ENCODE measurements at places on chromosomes 12 and 14.

GRCh38 chr12:131030472-131031328 lies 77.0 kb downstream of the ADGRD1 start:
- DNase-seq = no peak

GRCh38 chr12:102848832-102849231 lies 68.2 kb downstream of the PAH start:
- DNase-seq = no peak

GRCh38 chr12:62785941-62786559 lies 148.9 kb downstream of the PPM1H start:
- DNase-seq = peak; percentile 96

DNA sequence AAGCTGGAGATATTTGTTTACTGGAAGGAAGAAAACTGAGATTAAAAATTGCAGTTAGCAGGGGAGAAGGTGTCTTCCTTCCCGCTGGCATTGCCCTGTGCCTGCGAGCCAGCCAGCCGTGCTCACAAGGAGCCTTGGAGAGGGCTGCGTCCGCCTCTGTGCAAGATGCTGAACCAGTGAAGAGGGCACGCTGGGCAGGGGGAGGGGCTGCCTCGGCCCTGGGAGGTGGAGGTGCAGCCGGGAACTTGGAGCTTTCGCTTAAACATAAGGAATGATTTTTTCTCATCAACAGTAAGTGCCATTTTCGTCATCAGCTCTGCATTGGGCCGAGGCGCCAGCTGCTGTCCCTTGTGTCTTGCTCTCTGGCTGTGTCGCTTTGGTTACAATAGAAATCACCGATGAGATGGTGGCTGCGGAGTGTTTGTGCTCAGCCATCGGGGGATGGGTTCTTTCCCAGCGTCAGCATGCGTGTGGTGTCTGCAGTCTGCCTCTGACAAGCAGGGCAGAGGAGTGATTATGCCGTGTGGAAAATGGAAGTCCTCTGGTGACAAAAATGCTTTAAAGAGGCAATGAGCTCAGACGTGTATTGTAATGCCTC lies 97.3 kb downstream of the ESR2 start:
- DNase-seq = no peak

- no peak for DNase-seq
These were observed 116.0 kb downstream of the METTL25 start for GRCh38 chr12:82474181-82474797.

DNA sequence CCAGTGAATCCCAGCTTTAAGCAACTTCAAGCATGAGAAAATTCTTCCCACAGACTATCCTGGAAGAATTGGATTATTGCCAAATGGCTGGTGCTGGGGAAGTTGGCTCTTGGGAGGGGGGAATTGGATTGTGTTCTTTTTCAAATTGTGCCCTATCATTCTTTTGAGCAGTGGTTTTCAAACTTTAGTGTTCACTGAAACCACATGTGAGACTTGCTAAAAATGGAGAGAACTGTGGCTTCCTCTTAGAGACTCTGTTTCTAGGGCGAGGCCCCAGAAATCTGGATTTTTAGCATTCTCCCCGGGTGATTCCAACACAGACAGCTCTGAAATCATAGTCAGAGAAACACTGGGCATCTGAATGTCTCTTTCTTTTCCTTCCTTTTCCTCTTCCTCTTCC lies 14.3 kb upstream of the OTUB2 start:
- peak; percentile 29 for DNase-seq

DNA sequence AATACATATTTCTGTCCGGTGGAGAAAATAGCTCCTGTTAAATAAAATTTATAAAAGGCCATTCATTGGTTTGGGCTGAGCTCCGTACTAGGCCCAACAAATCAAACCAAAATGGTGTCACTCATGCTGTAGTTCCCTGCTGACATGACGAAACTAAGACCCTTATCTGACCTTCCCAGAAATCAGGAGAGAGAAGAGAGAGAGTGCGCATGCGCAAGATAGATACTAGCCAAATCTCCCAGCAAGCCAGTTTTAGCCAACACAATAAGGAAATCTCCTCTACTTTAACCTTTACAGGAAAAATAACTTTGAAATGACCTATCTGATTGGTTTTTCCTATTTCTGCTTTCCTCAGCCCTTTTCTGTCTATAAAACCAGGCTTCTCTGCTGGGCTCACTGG lies 152.7 kb upstream of the RMST start:
- no peak for DNase-seq

DNA sequence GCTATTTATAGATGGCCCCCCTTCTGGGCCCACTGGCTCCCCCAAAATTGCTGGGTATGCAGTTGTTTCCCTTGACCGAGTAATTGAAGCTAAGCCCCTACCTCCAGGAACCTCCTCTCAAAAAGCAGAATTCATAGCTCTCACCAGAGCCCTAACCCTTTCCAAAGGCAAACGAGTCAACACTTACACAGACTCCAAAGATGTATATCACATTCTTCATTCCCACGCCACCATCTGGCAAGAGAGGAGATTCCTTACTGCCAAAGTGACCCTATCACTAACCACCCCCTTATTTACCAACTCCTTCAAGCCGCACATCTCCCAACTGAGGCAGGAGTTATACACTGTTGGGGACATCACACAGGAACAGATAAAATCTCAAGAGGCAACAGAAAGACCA lies 66.8 kb downstream of the MOK start:
- DNase-seq = no peak

GRCh38 chr14:71474301-71475265 lies 457.6 kb upstream of the RGS6 start:
- no peak for DNase-seq

- no peak for DNase-seq
These were observed 475.8 kb upstream of the FLRT2 start for GRCh38 chr14:85054178-85054577.

DNA sequence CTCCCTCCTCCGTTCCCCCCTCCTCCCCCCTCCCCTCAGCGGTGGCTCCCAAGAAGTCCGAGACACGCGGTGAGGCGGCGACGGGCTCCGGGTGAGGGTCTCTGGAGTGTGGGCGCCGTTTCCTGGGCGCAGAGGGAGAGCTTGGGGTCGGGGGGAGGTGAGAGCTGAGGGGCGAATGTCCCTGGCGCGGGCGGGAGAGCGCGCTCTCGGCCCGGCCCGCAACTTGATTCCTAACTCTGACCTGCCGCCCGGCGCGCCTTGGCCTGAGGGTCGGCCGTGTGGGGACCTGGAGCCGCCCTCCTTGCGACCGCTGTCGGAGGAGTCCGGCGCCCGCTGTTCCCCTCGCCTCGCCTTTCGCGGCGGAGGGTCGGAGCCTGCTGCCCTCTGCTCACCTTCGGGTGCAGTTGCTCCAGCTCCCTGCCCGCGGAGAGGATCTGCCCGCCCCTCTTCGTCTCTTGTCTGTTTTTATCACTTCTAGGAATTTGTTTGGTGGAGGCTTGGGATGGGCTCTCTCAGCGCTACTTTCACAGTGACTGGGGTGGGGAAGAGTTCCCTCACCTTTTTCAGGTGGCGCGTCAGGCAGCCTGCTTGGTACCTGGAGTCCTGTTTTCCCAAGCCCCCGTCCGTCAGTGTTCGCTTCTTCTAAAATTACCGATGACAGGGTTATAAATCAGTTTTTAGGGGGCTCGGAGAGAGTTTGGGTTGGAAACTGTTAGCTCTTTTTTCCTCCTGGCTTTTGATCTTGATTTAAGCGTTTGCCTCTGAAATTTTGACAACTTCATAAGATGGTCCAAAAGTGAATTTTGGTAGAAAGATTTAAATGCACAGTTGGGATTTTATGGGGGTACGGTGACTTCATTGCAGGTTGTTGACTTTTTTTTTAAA lies 495 bp downstream of the ADIPOR2 start:
- DNase-seq = peak; percentile 57

- no peak for DNase-seq
These were observed 55.2 kb downstream of the RASSF3 start for GRCh38 chr12:64665514-64665913.

GRCh38 chr14:97166497-97166896 lies 369.3 kb downstream of the VRK1 start:
- no peak for DNase-seq

DNA sequence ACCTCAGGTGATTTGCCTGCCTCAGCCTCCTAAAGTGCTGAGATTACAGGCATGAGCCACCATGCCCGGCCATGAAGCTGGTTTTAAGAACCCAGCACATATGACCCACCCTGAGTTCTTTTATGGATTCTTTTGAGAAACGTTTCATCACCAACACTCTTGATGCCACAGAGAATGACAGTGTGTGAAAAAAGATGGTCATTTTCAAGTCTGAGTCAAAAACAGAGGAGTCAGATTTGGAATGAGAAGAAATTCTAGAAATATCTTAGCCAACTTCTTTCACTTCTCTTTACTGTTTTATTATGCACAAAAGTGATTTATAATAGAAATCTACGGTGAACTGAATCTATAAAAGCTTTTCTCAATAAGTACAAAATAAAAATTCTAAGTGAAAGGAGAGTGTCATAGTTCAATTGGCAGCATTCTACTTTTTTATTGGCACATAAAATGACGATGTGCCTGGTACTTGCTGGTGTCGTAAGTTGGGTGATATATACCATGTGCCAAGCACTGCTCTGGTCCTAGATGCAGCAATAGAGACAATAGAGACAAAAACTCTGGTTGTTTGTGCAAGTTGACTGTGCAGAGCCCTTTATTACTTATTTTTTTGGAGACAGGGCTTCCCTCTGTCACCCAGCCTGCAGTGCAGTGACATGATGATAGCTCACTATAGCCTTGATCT lies 33.9 kb downstream of the CCDC177 start:
- DNase-seq = no peak

DNA sequence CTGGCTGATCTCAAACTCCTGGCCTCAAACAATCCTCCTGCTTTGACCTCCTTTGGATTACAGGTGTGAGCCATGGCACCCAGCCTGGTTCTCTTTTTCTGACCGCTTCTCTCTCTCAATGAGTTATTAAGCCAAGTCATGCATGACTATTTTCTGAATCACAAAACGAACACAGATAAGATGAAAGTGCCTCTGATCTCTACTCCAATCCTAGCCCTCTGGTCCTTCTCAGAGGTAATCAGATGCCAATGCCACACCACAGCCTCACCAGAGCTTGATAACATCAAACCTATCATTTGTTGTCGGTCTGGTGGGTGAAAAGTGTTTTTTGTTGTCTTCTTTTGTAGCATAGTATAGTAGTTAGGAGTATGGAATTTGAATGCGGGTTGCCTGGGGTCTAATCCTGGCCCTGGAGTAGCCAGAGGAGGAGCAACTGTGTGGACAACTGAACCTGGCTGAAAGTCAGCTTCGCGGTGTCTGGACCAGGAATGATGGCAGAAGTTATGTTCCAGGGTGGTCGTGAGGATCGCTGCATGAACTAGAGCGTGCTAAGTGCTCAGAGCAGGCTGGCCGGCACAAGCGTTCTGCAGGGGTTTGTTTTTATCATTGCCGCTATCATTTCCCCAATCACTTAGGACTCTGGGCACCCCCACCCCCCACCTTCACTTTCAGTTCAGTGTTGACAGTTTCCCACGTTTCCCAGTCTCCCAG lies 77.9 kb downstream of the SPRING1 start:
- DNase-seq = peak; percentile 43

GRCh38 chr12:21683115-21683514 lies 25.5 kb upstream of the LDHB start:
- DNase-seq = no peak

DNA sequence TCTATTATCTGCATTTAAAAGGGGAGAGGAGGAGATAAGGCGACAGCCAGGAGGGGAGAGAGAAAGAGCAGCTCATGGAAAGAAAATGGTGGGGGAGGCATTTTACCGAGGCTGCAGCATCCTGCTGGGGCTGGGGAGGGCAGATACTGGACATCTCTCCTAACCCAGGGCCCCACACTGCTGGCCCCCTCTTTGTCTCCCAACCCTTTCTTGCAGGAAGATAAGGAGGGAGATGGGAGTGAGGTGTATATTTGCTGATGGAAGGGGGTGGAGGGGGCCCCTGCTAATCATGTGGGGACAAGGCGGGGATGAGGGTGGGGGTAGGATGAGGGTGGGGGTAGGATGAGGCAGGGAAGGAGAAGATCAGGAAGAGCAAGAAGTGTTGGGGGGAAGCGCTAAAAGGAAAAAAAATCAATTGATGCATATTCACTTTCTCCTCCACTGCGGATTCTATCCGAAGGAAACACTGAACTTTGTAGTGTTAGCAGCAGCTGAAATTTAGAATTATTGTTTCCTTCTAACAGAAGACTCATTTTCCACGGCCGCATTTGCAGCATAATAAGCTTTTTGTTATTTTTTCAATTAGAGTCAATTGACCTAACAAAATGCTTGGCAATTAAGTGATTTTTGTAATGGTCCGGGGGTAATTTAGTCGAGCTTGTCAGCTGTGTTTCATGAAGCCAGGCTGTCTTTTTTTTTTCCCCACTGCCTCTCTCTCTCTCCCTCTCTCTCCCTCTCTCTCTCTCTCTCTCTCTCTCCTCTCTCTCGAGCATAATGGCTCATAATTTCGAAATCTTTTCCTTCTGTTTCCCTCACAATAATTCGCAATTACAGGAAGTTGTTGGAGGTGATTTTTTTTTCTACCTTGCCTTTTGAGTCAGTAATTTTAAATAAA lies 1134.6 kb downstream of the BCL11B start:
- DNase-seq = peak; percentile 60

- DNase-seq = no peak
These were observed 108.0 kb downstream of the AEBP2 start for GRCh38 chr12:19547271-19547671.

DNA sequence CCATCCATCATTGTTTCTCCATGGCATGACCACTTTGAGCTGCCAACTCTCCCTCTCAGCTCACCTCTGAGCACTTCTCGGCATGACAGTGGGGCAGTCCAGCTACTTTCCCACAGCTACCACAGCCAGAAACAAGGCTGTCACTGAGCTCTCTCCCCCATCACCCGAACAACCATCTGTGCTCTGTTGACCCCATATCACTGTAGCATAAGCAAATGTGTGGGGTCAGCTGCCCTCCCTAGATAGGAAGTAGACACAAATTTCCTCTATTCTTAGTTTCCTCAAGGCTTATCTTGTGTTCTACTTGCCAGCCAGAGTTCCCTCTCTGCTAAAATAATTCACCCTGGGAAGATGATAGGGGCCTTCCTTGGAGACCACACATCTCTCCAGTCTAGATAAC lies 82.6 kb upstream of the FUT8 start:
- DNase-seq = no peak

GRCh38 chr14:91253795-91254323 lies 9.4 kb upstream of the GPR68 start:
- DNase-seq = no peak

DNA sequence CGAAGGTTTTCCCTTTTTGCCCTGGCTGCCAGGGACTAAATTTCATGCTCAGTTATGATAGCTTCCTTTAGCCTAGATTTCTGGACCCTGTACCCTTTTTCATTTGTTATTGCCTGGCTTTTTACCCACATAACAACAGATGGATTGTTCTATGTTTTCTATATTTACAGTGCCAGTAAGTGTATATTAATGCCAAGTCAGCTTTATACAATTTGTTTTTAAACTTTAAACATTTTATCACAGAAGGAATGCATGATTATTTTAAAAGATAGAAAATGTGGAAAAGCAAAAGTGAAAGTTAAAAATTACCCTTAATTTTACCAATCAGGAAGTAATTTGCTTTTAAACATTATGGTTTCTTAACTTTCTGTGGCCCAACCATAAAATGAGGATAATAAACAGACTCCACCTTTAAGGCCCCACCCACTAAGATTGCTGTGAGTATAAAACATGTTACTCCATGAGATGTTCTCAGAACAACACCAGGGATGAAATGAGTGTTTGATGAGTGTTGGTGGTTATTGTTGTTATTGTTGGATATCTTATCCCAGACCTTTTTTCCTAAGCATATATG lies 496.8 kb downstream of the EGLN3 start:
- DNase-seq = no peak

Data from epithelial cell of esophagus (primary cell).